ENCODE measurements at places on chromosomes 4 and X.

GRCh38 chrX:53263597-53264094 lies 17.7 kb downstream of the IQSEC2 start:
- no peak for DNase-seq

DNA sequence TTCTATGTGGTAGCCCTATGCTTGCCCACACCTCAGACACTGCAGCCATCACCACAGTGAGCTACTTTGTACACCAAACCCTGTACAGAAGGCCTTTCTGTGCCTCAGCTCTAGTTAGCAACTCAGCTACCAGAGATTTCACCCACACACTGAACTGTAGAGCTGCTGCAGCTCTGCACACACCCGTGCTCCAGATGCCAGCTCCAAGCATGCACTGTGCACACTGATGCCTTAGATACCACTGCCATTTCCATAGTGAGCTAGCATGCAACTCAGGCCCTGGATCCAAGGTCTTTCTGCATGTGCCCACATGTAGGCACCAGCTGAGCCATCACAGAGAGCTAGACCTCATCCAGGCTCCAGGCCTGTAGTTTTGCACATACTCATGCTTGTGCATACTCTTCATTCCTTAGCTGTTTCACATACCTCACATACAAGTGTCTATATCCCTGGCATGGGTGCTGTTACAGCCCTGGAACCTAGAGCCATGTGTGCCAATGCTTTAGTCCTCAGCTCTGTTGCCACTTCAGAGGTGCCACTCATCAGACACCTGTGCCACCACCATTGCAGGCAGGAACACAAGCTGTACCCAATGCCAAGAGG lies 423.5 kb upstream of the NDST3 start:
- DNase-seq = no peak

DNA sequence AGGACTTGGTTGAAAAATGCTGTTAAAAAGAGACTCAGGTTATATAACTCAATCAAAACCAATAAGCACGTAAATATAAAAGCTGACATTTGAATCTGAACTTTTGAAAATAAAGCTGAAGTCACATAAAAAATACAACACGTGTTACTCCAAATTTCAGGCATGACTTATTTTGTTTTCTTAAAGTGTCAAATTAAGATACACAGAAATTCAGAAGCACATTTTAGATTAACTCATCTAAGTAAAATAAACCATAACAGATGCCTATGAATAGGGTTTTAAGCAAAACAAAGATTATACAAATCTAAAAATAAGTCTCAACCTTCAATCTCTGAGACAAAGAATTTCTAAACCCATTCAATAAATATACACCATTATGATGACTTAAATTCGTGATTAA lies 124.8 kb downstream of the ANTXR2 start:
- no peak for DNase-seq

DNA sequence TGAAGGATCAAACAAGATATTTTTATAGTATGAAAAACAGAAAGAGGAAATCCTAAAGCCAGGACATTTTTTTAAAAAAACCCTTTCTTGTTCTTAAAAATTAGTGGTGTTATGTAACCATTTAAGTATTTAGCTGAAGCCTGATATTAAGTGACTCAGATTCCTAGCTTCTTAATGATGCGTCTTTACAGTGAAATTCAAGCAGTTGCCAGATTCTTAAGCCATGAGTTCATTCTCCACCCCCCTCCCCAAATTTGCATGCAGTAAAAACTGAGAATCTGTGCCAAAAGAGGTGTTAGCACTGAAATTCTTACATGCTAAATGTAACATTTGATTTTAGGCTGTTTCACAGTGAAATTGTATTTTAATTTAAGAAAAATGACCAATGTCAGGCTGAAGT lies 180.8 kb downstream of the RAPGEF2 start:
- DNase-seq = no peak

DNA sequence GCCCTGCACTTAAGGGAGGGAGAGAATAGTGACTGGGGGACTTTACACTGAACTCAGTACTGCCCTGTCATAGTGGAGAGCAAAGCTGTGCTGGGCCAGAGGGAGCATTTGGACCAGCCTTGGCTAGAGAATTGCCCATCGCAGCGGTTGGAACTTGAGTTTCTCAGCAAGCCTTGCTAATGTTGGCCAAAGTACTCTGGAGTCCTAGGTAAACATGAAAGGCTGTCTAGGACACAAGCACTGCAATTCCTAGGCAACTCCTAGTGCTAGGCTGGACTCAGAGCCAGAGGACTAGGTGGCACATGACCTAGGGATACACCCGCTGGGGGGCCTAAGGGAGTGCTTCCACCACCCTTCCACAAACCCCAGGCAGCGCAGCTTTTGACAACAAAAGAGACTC lies 15.0 kb downstream of the MED14 start:
- no peak for DNase-seq

DNA sequence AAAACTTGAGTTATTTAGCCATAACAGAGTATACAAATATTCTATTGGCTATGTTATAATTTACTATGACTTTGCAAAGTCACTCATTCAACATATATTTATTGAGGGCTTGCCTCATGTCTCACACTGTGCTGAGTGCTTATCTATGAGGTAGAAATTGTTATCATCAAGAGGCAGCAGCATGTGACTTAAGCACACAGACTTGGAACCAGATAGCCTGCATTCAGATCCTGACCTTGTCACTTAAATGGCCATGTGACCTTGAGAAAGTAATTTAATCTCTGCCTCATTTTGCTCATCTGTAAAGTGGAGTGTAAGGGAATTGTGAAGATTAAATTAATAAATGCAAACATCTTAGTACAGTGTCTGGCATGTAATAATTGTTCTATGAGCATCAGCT lies 10.1 kb upstream of the EXOSC9 start:
- no peak for DNase-seq

- DNase-seq = no peak
Observed at GRCh38 chr4:2222838-2223237, 19.1 kb downstream of the HAUS3 start.

DNA sequence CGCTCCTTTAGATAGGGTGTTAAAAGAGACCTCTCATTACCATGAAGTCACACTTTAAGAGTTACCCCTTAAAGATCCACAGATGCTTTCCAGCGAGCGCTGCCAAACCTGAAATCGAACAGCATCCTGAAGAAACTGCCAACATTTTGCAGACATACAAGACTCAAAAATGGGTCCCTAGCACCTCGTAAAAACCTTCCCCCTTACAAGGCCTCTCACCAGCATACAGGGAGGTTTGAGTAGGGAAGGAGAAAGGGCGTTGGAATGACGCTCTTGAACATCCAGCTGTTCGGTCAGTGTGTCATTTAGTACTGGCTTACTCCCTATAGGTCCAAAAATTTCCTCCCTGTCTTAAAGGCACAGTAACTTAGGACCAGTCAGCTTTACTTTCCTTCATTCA lies 45.3 kb upstream of the PGRMC1 start:
- DNase-seq = no peak

GRCh38 chr4:164997324-164997723 lies 19.9 kb upstream of the TRIM61 start:
- no peak for DNase-seq

GRCh38 chr4:37993806-37994205 lies 33.6 kb downstream of the PTTG2 start:
- no peak for DNase-seq

GRCh38 chr4:7074426-7074825 lies 6.6 kb upstream of the GRPEL1 start:
- no peak for DNase-seq

- no peak for DNase-seq
Observed at GRCh38 chr4:14908635-14909034, 93.6 kb upstream of the CPEB2 start.

- no peak for DNase-seq
Observed at GRCh38 chr4:19038231-19038630, 1016.7 kb upstream of the LCORL start.

GRCh38 chr4:34720571-34720970 lies 1523.7 kb downstream of the ARAP2 start:
- DNase-seq = no peak

- DNase-seq = no peak
Observed at GRCh38 chr4:78953769-78954666, 14.8 kb upstream of the PAQR3 start.

DNA sequence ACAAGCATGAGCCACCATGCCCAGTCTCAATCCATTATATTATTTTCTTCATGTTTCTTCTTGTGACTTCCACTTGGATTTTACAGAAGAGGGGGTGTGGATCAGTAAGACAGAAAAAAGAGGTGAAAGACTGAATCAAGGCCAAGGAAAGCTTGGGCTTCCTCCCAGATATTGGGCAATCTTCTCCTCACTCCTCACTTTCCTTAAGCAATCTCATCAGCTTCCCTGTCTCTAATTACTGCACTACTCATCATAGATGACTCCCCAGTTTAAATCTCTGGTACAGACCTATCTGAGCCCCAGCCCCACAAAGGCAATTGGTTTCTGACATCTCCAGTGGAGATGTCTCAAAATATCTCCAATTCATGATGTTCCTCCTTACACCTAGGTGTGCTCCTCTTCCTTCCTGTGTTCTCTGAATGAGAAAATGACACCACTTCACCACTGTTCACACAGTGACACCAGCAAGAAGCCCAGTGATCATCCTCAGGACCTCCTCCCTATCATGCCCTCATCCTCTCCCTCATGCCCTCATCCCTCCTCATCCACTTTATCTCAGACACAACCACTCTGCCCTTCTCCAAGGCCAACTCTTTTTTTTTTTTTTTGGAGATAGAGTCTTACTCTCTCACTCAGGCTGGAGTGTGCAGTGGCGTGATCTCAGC lies 44.8 kb upstream of the HERC6 start:
- DNase-seq = no peak

- DNase-seq = no peak
Observed at GRCh38 chr4:7422898-7423180, 11.9 kb downstream of the PSAPL1 start.

DNA sequence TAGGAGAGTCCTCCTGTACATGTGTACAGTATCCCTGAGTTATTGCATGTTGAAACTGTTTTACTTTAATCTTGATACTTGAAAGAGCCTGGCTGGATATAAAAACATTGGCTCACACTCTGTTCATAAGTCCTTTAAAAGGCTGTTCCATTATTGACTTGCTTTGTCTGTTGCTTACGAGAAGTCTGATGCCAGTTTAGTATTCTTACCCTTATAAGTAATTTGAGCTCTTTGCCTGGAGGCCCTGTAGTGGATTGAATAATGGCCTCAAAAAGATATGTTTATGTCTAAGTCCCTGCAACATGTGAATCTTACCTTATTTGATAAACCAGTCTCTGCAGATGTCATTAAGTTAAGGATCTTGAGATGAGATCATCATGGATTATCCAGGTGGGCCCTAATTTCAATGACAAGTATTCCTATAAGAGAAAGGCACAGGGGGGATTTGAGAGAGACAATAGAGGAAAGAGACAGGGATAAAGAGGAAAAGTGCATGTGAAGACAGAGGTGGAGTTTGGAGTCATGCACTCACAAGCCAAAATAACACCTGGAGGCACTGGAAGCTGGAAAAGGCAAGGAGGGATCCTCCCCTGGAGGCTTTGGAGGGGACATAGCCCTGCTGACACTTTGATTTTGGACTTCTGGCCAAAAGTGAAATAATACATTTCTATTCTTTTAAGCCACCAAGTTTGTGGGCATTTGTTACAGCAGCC lies 98.1 kb downstream of the IRF2 start:
- DNase-seq = no peak

- no peak for DNase-seq
Observed at GRCh38 chrX:150291014-150291413, 72.1 kb upstream of the MAMLD1 start.

- DNase-seq = no peak
Observed at GRCh38 chrX:48899078-48899410, 1.3 kb downstream of the PQBP1 start.

- DNase-seq = no peak
Observed at GRCh38 chr4:100130964-100131363, 59.3 kb downstream of the DDIT4L start.

GRCh38 chrX:357693-358471 lies 28.8 kb downstream of the PPP2R3B start:
- no peak for DNase-seq

DNA sequence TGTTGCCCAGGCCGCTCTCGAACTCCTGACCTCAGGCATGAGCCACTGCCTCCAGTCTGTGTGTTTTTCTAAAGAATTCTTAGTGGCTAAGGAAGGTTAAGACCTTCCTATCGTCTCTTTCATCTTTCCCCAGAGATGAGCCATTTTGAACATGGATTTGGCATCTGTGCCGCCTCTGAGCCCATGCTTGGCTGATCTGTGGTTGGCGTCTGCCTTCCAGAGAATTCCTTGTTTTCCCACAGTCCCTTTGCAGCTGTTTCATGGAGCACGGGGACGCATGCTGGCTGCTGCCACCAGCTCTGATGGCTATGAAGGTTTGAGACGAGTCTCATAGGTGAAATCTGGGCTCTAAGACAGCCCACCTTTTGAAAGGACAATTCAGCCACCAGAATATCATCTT lies 60.4 kb downstream of the SHROOM2 start:
- DNase-seq = no peak

DNA sequence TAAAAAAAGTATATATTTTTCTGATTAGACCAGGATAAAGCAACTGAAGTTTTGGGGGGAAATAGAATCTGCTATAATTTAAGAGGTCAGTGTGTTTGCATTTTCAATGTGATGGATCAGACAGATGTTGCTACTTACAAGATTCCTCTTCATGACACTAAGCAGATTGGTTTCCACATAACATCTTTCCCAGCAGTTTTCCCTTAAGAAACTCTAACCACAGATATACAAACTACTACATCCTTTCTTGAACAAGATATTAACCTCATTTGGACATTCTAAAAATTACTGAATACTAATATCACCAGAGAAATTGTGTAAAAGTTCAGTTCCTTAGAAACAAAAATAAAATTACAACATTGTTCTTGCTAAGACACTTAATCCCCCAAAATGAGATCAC lies 106.7 kb upstream of the GUCY1A1 start:
- DNase-seq = no peak

DNA sequence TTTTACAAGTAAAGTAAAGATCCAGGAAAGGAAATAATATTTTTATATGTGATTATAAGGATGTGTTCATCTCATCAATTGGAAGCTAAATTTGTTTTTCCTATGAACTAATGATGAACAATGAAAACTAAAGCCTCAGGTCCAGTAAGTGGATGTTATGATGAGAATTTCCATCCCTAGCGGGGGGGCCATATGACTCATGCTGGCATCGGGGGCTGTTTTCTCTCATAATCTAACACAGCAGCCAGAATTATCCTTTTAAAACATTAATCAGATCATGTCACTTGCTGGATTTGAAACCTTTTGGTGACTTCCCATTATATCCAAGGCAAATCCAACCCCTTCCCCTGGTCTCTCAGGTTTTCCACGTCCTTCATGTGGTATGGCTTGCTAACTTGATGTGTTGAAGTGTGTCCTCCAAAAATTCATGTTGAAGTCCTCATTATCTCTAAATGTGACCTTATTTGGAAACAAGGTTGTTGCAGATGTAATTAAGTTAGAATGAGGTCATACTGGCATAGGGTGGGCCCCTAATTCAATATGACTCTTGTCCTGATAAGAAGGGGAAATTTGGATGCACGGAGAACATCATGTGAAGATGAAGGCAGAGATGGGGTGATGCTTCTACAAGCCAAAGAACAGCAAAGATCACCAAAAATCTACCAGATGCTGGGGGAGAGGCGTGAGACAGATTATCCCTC lies 96.8 kb downstream of the AKAP4 start:
- DNase-seq = no peak

- no peak for DNase-seq
Observed at GRCh38 chr4:134470544-134470943, 269.0 kb upstream of the PABPC4L start.

- no peak for DNase-seq
Observed at GRCh38 chr4:10688022-10688421, 3.5 kb upstream of the CLNK start.
